ENCODE measurements at places on chromosomes 5 and 9.

- no peak for DNase-seq
These were observed 4.1 kb downstream of the SWI5 start for GRCh38 chr9:128280084-128280622.

DNA sequence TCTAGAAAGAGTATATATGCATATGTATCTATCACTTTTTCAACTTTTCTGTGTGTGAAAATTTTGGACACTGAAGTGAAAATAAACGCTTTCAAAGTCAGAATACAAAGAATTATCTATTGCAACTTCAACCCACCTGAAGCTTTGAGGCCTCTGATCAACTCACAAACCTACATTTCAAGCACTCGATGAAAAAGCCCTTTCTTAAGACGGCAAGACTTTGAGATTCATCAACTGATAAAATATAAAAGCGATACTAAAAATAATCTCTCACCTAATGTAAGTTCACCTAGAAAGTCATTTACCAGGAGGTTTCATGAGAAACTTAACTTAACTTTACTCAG lies 1.2 kb downstream of the GOLPH3 start:
- DNase-seq: no peak

DNA sequence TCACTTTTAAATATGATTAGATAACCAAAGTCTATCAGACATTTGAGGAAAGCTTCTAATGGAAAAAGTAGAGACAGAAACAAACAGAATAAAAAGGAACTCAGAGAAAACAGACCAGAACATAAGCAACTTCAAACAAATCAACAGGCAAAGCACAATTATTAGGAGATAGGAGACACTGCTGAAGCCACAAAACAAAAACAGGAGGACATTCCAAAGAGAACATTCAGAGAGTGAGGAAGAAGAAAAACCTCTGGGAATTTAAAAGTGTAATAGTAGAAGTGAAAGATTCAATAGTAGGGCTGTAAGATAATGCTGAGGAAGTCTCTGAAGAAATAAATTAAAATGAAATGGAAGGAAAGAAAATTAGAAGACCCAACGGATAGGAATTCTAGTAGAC lies 83.2 kb upstream of the TBCA start:
- no peak for DNase-seq

GRCh38 chr5:123181394-123181801 lies 92.4 kb downstream of the PRDM6 start:
- DNase-seq: no peak

DNA sequence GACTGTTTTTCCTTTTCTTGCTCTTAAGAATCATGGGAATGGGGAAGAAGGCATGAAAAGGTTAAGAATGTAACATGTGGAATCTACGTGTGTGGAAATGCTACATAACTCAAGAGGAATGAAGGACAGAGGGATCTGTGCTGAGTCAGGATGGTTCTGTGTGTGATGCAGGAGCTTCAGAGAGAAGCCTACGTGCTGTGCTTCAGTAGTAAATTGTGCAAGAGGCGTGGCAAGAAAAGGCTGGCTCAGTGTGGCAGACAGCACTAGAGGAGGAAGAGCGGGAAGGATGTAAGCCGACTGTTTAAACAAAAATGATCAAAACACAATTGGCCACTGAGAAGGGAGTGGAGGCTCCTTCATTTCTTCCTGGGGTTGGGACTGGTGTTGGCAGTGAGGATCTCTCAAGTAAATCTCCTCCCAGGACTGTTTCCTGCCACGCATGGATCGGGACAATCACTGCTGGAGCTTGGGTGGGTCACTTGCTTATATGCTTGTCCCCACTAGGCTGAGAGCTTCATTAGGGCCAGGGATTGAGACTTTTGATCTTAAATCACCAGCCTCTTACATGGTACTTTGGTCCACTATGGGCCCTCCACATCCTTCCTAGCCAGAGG lies 59.4 kb upstream of the BASP1 start:
- DNase-seq: no peak

DNA sequence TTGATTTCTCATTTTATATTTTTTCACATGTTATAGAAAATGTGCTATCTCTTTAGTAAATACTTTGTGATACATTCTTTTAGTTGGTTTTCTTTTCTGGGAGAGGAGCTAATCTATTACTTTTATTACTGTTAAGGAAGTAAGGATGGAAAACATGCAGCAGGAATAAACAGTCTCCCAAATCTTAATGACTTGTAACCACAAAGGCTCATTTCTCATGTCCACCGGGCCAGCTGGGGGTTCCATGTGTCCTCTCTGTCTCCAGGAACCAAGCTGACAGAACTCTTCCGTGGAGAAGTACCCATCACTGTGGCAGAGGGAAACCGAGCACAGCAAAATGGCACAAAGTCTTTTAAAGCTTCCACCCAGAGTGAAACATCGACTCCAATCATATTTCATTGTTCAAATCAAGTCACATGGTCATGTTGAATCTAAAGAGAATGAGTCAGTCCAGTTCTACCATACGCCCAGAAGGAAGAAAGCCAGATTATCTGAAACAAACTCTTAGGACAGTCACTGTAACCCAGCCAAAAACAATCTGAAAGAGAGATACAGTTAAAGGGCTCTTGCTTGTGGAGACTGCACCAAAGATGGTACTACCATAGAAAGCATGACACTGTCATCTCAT lies 97.1 kb upstream of the CDH6 start:
- no peak for DNase-seq

DNA sequence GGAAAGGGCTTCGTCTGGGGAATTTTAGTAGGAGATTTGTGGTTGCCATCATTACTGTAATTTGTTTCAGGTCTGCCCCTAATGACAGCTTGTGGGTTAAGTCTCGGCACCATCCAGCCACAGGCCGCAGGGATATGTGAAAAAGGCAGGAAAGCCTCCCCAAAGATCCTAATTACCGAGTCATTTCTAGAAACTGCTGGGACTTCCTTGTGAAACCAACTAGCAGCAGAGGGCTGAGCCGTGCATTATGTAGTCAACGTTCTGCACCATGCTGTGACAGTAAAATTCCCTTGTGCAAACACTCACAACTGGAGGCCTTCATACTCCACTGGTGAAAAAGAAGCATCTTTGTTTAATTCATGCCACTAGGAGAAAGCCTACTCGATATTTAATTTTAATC lies 230.3 kb downstream of the MPDZ start:
- no peak for DNase-seq

DNA sequence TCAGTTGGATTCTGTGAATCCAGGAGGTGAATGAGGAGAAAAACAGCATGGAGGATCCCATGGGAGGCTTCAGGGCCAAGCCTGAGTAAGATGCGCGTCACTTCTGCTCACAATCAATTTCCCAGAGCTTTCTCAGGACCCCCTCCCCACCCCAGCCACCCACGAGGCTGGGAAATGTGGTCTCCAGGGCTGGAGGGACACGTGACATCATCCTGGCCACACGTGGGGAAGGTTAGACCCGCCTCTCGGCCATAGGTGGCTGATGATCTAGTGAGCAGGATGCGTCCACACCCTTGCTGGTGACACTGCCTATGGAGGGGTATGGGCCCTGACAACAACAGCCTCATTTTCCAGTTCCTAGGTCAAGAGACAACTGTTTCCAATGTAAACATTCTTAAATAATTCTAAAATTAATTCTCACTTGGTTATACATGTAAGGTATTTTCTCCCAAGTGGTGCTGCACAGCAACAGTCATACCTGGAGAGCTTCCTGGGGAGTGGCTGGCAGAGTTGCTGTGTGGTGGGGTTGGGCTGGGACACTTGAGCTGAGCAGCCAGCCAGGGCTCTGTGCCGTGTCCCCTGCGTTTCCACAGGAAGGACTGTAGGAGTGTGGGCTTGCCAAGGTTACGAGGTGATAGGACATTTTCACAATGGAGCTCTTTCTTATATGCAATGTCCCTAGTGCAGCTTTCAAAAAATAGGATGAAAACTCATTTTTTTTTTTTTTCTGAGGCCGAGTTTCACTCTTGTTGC lies 153.1 kb downstream of the GADD45G start:
- DNase-seq: no peak

DNA sequence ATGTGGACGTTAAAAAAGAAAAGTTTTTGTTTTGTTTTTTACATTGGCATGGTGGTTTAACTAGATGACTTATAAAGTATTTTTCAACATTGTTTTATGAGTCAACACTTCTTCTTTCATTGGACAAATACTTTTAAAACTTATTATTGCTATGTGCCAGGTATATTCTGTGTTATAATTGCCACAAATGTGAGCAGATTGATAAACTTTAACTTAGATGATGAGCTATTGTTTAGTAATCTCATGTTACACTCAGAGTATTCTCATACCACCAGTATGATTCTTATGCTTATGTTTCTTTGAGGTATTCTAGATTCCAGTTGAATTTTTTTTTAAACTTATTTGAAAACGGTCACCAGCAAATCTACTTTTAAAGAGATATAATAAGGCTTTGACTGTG lies 60.3 kb downstream of the RASA1 start:
- DNase-seq: no peak

- DNase-seq: no peak
These were observed 43.6 kb upstream of the PCSK1 start for GRCh38 chr5:96476654-96477053.

DNA sequence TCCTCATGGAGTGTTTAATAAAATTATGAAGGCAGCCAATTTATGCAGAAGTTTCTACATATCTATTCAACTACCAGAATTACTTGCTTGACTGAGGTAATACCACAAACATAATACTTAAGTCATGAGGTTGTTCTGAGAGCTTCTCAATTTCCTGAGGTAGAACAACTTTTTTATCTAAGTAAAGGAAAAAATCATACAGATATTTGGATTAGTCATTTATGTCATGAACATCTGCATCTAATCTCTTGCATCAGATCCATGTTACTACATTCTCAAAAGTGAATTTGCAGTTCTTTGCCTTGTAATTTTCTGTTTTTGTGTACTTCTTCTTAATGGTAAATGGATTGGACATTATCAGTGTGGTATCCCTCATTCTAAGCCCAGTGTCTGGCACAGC lies 60.4 kb upstream of the RGMB start:
- DNase-seq: no peak

DNA sequence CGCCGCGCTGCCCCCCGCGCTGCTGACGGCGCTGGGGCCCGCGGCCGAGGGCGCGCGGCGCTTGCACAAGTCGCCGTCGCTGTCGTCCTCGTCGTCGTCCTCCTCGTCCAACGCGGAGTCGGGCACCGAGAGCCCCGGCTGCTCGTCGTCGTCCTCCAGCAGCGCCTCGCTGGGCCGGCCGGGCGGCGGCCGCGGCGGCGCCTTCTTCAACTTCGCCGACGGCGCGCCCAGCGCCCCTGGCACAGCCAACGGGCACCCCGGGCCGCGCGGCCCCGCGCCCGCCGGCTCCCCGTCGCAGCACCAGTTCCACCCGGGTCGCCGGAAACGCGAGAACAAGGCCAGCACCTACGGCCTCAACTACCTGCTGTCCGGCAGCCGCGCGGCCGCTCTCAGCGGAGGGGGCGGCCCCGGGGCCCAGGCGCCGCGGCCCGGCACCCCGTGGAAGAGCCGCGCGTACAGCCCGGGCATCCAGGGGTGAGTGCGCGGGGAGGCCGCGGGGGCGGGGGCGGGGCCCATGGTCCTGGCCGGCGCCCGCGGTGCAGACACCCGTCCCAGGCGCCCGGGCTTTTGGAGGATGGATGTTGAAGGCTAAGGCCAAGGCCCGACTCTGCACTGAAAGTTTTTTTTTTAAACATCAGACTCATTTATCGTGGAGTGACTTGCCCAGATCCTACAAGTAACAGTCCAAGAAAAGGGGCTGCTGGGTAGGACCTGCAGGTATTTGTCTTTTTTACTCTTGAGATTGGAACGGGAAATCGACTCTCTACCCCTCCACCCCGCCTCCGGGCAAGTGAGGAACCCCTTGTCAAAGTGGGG lies 1.2 kb downstream of the TENT4A start:
- no peak for DNase-seq

DNA sequence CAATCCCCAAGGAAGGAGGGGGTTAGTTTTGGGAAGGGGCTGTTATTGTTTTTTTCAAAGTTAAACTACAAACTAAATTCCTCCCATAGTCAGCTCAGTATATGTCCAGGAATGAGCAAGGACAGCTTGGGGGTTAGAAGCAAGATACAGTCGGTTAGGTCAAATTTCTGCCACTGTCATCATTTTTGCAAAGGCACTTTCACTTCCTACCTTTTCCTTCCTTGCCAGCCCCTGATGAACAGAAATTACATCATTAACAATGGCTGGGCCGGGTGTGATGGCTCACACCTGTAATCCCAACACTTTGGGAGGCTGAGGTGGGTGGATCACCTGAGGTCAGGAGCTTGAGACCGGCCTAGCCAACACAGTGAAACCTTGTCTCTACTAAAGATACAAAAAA lies 51.5 kb upstream of the HRH2 start:
- no peak for DNase-seq

- no peak for DNase-seq
These were observed 129.6 kb downstream of the BARX1 start for GRCh38 chr9:93825348-93826115.

DNA sequence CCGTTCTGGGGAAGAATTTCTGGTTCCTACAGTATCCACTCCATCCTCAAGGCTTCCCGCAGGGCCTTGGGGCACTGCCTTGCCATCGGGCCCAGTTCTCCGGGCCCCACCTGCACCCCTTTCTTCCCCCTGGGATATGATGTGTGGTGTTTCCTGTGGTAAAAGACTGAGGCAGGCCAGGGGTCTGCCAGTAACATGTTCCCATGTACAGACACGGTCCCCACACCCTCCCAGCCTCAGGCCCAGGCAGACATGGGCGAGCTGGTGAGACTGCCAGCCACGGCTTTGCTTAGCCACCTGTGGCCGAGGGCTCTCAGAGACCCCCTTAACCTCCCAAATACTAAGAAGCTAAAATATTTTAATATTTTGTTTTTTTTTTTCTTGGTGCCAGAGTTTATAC lies 46.0 kb downstream of the NDST1 start:
- no peak for DNase-seq

DNA sequence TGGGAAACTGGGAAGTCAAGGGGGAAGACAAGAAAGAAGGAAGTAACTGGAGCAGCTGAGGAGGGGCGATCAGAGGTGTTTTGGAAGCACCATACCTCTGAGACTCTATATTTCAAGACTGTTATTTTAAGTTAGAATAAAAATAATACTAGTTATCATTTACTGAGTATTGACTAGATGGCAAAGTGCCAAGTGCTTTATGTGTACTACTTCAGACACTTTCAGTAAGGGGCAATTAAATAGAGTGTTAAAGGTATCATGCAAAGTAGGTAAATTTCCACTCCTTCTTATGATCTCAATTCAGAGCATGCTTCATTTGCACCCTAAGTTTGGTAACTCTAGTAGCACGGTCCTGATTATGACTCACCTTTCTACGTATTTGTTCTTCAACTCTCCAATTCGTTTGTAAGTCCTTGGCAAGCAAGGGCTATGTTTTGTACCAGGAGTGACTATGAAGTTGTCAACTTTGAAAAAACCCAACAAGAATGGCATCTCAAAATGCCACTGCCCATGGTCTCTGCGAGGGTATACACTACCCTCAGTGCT lies 152.4 kb upstream of the RAPGEF1 start:
- no peak for DNase-seq

DNA sequence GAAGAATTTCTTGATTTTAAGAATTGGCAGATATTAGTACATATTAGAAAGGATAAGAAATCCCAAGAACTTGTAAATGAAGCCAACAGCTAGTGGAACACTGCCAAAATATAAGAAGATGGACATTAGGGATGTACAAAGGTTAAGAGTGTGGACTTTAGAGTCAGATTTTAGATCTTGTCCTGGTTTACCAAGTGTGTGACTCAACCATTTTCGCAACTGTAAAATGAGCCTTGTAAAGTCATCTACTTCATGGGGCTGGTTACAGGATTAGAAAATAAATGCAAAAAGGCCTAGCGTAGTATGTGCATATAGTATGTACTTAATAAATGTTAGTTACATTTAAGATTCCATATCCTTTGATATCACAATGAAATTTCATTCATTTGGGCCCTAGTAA lies 260.0 kb downstream of the RAB3C start:
- no peak for DNase-seq
